ENCODE measurements at places on chromosomes 7 and 10. TPM values are rescaled to one million over a fixed set of nuclear protein-coding genes. Genes with fewer than 3 reads are reported as not detected.

TFPI2 gene
- total RNA-seq, result 1.7 TPM

RARRES2 gene
- total RNA-seq, result not detected

R3HCC1L gene
- total RNA-seq, result 20.1 TPM

HYAL4 gene
- 0.14 TPM for total RNA-seq

NOS3 gene
- total RNA-seq, result 0.14 TPM

AGAP5 gene
- 3.7 TPM for total RNA-seq

HEPACAM2 gene
- total RNA-seq, result not detected

CCDC172 gene
- not detected for total RNA-seq

ALKBH4 gene
- 6.5 TPM for total RNA-seq

PAPOLB gene
- total RNA-seq, result under 0.01 TPM

TSPAN33 gene
- 2.4 TPM for total RNA-seq

SLK gene
- 98.4 TPM for total RNA-seq

DLX5 gene
- 1.00 TPM for total RNA-seq

LRRC18 gene
- total RNA-seq, result not detected

ASZ1 gene
- total RNA-seq, result not detected

GBX1 gene
- total RNA-seq, result not detected

GNAT3 gene
- total RNA-seq, result not detected

ANXA8 gene
- total RNA-seq, result 267 TPM

NACAD gene
- 0.43 TPM for total RNA-seq

TFEC gene
- total RNA-seq, result under 0.01 TPM

SSBP1 gene
- total RNA-seq, result 149 TPM

PRKG1 gene
- 1.0 TPM for total RNA-seq

PLXNA4 gene
- total RNA-seq, result under 0.01 TPM

UPF2 gene
- 27.7 TPM for total RNA-seq

NPY4R2 gene
- total RNA-seq, result not detected

EGR2 gene
- 0.64 TPM for total RNA-seq

HOXA1 gene
- total RNA-seq, result 0.07 TPM

OR6V1 gene
- total RNA-seq, result not detected

RET gene
- total RNA-seq, result 0.68 TPM

KAZALD1 gene
- 2.4 TPM for total RNA-seq

TRPV6 gene
- not detected for total RNA-seq

CNTNAP2 gene
- total RNA-seq, result 2.1 TPM

TMEM229A gene
- total RNA-seq, result not detected

OR9A2 gene
- not detected for total RNA-seq

MGAM2 gene
- total RNA-seq, result not detected

GSTO2 gene
- total RNA-seq, result 6.5 TPM

HOXA3 gene
- not detected for total RNA-seq

PHYHIPL gene
- under 0.01 TPM for total RNA-seq

KCP gene
- 2.2 TPM for total RNA-seq

TET1 gene
- total RNA-seq, result 1.4 TPM

ASB15 gene
- not detected for total RNA-seq

MRLN gene
- total RNA-seq, result not detected

TPK1 gene
- 2.1 TPM for total RNA-seq

Data from nasal cavity respiratory epithelium epithelial cell of viscerocranial mucosa (primary cell).